ENCODE measurements at places on chromosomes 12 and 14.
A peak's percentile ranks its signal among the peaks of the same experiment; 100 is the strongest.

GRCh38 chr12:52307836-52308805 lies 13.1 kb downstream of the KRT83 start:
- no peak for DNase-seq

- no peak for DNase-seq
These were observed 69.1 kb upstream of the GALNT9 start for GRCh38 chr12:132398386-132398991.

DNA sequence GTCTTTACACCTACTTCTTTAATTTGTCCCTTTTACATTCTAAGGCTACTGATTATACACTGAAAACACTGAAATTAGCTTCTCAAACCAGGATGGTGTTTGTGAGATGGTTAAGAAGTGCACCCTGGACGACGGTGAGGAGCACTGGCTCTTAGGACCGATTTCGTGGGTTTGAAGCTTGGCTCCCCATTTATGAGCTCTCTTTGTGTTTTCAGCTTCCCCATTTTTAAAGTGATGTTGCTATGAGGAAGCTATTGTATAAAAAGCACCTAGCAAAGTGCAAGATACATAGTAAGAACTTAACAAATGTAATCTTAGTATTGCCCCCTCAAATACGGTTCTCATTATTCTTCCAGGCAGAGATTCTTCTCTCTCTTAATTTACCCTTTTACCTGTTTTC lies 4.7 kb downstream of the NFYB start:
- no peak for DNase-seq

- DNase-seq = peak; percentile 10
These were observed 753 bp downstream of the CSRNP2 start for GRCh38 chr12:51082561-51083125.

DNA sequence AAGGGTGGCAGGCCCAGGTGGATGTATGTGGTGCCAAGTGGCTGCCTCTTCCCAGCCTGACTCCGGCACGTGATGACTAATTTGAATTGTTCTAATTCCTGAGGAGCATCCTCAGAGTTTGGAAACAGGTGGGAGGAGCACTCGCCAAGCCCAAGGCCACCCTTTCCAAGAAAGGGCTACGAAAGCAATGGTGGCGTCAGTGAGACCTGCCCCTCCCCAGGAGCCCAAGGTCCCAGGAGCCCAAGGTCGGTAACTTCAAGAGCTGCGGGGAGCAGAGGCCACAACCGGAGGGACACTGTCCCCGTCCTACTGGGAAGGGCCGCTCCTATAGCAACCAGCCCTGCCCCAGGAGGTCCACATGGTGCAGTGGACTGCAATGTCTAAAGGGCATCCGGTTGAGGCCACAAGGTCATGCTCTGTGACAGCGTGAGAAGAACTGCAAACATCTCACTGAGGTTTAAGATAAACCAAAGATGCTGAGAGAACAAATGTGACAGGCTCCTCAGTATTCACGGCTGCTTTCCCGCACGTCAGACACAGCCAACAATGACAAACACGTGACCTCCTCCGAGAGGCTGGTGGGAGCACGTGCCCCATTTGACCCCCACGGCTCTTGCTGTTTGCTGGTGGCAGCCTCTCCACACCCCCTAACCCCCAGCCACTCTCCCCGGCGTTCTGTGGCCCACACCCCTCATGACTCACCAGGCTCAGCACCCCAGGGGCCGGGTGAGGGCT lies 79.6 kb downstream of the ITPK1 start:
- DNase-seq = no peak

DNA sequence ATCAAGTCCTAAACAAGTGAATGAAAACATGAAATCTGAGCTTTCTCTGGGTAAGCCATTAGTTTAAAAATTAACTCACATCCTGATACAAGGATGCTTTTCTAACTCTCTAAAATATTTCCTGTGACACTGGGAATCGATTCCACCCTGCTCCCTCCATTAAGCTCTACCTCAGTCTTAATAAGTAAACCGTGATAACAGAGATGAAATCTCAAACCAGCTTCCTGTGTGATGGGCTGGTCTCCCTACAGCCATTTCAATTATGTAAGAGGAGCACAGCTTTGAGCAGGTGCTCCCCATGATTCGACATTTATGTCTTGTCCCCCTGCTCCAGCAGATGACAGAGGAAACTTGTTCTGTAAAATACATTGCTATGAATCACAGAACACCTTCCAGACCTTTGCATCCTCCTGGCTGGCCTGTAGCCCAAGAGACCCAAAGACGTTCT lies 59.0 kb downstream of the GAS2L3 start:
- DNase-seq = no peak

- peak; percentile 44 for DNase-seq
These were observed at the start of gene CACNA1C for GRCh38 chr12:2052826-2053678. Gene CACNA1C (plus strand): TSS chr12:2052987. CDS start chr12:2053563, 576 bp downstream.

DNA sequence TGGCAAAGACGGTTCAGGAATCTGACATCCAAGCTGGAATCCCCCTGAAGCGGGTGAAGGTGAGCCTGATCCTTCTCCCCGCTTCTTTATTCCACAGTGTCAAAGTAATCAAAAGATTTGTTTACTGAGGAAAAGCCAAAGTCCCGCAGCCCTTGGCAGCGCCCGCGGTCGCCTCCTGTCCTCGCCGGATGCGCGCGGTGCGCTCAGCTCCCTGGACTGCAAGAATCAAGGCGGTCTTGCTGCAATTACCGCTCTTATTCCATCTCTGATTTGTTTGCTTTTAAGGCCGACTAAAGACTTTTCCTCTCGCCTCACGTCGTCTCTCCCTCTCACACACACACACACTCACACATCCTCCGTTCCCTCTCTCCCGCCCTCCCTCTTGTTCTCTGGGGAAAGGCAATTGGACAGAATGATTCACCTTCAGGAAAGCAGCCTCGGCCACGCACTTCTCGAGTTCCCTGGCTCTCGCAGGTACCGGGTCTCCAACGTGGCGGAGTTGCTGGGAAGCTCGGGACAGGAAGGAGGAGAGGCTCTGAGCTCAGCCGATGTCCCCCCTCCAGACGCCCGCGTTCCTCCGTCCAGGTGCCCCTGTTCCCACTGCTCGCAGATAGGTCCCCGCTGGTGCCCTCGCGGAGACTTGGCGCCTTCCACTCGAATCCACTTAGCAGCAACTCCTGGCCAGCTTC lies 68.6 kb upstream of the USP15 start:
- no peak for DNase-seq

DNA sequence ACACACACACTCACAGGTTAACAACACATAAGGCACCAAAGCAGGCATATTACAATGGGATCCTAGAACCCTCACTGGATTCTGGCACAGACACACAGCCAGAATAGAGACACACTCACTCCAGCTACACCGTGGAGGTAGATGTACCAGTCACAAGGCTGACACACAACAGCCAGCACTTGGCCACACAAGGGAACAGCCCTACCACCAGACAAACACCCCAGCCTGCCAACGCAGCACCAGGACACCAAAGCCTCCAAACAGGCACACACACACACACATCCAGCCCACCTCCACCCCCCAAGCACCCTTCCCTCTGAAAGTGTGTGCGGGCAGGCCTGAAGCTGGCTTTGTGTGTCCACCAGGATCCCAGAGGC lies 10.9 kb upstream of the ITGB7 start:
- no peak for DNase-seq

DNA sequence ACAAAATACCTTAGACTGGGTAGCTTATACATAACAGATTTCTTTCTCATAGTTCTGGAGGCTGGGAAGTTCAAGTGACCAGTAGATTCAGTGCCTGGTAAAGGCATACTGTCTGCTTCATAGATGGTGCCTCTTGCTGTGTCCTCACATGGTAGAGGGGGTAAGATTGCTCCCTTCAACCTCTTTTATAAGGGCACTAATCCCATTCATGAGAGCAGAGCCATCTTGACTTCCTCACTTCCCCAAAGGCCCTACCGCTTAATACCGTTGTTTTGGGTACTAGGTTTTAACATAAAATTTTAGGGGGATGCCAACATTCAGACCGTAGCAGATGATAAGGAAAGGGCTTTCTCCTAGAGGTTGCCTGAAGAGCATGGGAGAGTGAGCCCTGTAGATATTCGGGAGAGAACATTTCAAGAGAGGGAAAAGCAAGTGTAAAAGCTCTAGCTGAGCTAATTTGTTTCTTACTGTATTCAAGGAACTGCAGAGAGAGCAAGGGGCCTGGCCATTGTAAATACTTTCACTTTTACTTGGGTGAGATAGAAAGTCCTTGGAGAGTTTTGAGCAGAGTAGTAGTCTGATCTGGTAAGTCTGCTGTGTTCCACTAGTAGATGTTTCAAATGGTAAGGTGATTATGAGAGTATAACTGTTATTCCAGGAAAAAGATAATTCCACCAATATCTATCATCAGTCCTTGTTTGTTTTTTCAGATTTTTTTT lies 27.3 kb downstream of the FRS2 start:
- DNase-seq = no peak

DNA sequence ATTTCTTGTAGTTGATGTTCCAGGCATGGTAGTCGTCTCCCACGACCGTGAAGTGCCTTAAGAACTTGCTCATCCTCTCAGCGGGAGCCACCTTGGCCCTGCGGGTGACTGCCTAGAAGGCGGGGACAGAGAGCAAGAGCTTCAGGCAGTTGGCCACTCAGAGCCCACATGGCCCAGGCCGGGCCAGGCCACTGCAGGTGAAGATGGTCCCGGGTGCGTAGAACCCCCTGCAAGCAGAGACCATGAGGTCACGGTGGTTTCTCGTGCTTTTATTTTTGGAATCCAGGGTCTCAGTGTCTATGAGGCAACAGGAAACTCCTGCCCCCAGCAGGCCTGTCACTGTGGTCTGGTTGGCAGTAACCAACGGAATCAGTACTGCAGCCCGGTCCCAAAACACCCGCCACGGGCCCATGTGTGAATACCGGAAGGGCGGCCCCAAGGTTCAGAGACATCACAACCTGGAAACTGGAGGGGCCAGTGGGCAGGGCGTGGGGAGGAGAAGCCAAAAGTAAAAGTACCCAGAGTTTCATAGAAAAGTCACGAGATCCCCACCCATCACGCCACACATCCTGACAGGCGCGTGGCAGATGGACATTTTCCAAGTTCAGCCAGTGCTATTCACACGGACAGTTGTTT lies 27.5 kb downstream of the HVCN1 start:
- no peak for DNase-seq

GRCh38 chr12:2017546-2018337 lies 13.5 kb upstream of the DCP1B start:
- no peak for DNase-seq

DNA sequence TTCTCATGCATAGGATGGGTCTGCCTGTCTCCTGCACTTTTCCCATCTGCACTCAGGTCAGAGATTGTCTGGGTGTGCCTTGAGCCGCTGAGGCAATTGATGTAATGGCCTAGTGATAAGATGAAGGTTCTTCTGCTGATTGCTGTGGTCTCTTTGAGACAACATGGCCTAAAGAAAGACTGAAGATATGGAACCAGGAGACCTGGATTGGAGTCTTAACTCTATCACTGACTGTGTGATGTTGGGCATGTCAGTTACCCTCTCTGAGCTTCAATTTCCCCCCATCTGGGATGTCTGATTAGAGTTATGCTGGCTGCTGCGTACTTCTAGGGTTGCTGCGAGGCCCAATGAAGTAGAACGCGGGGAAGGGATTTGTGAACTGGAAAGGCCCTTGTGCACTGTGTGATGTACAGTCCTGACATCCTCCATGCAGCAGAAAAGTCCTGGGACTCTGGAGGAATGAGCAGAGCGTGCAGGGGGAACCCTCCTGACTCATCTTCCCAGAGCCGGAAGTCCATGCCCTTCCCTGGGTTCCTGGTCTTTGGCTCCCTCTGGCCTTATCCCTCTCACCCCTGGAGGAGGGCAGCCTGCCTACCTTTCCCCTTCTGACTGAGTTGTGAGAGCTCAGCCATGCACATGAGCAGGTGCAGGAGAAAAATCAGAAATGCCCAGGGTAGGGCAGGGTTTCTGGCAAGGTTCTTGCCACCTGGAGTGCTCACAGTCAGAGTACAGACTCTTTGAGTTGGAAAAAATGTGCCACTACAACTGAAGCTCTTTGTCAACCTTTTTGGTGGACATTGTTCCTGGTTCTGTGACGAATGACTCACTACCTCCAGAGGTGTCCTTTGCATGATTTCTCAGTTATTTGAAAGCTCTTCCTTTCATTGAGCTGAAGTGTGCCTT lies 21.1 kb downstream of the PLEKHD1 start:
- DNase-seq = no peak

GRCh38 chr12:27344246-27344645 lies 11.6 kb downstream of the BMAL2 start:
- DNase-seq = no peak

- DNase-seq = no peak
These were observed 194.3 kb upstream of the DAAM1 start for GRCh38 chr14:58994130-58994529.
